Stimulated activated CD8-positive, alpha-beta memory T cell treated with anti-CD3 and anti-CD28 coated beads, Interleukin-7, amount 100 ng/mL, for 48 hours (primary cell): ENCODE measurements at places on chromosomes 2 and 18.

DNA sequence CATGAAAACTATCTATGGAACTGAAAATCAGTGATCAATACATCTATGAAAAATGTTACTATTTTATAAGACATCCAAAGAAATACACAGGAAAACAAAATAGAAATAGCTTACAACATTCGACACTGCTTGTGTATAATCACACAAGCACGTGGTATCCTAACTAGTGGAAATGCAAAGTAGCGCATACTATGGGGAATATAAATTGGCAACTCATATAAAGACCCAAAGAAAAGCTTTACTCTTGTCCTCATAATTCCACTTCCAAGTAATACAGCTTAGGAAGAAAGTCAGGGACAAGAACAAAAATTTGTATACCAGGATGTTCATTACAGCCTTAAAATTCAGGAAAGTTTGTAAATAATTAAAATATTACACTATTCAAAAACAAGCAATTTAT, 384.6 kb downstream of the NRXN1 start:
- no peak for DNase-seq

DNA sequence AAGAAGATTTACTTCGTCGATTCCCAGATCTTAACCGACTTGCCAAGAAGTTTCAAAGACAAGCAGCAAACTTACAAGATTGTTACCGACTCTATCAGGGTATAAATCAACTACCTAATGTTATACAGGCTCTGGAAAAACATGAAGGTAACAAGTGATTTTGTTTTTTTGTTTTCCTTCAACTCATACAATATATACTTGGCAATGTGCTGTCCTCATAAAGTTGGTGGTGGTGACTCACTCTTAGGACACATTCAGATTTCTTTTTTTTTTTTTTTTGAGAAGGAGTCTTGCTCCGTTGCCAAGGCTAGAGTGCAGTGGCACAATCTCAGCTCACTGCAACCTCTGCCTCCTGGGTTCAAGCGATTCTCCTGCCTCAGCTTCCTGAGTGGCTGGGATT, 26.8 kb downstream of the MSH2 start:
- DNase-seq = no peak

DNA sequence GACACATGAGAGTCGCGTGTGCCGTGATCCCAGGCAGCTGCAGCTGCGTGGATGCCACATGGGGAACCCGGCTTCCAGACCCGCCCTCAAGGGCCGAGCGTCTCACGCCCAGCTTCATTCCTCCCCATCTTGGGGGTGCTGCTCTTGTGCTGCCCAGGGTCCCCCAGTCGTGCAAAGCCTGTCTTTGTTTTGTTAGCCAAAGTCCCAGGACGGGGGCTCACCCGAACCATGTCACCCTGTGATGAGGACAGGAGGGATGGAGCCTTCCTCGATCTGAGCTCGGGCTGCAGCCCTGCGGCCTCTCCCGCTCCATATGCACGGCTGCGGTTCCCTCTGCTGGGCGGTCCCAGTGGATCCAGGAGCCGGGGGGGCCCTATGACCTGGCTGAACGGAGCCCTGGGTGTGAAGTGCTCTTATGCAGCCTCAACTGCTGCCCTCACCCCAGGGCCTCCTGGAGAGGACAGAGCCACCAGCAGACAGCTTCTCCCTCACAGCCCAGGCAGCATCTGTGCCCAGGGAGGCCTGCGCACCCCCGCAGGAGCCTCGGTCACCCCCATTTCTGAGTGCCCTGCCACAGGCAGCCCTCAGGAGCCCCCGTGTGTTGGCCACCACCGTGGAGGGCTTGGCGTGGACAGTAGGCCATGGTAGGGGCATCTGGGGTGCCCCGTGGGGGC, 99.0 kb upstream of the CTDP1 start:
- DNase-seq = no peak

GRCh38 chr2:88074854-88075292, 7.2 kb downstream of the SMYD1 start:
- no peak for DNase-seq

DNA sequence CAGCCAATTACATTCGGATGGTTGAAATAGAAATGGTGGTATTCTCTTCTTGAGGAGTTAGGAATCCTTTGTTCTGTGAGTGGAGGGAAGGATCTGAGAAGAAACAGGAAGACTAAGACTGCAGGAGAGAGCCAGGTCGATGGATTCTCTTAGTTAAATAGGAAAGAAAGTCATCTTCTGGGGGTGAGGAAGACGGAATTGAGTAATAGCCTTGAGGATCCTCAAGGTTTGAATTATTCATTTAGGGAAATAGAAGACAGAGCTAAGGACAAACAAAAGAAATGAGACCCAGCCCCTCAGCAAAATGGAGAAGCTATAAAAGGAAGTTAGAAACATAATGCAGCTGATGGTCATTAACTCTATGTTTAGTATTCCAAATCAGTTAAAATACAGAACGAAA, 1.8 kb downstream of the LAPTM4A start:
- no peak for DNase-seq

DNA sequence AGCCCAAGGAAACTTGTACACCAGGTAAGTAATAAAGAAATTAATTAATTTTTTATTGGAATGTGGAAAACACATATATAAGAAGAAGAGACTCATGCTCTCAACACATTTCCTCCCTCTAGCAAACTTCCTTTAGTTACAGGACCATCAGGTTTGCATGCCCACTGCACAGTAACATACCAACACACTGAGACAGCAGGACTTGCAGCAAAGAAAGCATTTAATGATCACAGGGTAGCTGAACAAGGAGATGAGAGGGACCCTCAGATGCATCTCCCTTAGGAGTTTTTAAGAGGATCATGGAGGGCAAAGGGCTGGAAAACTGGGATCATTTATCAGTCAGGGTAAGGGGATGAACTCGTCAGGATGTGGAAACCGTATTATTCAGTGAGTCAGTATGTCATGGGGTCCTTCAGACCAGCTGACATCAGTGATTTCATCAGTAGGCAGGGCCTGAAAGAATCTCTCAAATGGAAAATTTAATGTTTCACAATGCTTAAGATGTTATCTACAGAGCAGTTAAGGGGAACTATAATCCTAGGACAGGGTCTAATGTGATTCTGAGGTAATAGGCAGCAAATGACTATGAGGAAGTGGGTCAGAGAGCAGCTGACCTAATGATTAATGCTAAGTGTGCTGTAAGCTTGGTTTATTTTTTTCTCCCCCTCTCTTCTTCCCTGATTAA, 193.8 kb upstream of the RND3 start:
- DNase-seq = no peak
